CD14-positive monocyte (primary cell): ENCODE measurements at places on chromosomes 11 and 22.

- peak; percentile 98 for DNase-seq
Observed at GRCh38 chr11:73982990-73983740, 522 bp upstream of the UCP2 start.

GRCh38 chr11:71086687-71087258 lies 165.6 kb downstream of the SHANK2 start:
- no peak for DNase-seq

DNA sequence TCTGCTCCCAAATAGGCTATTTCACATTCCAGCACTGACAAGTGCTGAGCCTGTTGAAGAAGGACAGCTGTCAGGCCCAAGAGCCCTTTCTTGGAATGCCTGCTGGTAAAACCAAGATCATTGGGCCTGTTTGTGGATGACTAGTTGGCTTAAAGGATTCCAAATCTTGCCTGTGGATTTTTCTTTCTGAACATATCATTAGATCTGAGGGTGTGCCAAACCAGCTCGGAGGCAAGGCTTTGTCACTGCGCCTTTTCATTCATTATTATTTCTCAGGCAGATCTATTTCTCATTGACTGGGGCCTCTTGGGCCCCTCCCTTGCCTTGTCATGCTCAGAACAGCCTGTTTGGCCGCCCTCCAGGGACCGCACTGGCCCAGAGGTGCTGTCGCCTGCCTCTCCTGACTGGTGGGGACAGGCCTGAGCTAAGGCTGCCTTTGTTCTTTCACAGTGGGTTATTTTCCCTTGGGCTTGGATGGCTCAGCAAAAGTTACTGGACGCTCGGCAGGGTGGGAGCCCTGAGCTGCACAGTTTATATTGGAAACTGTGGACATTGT lies 222.7 kb upstream of the SESN3 start:
- DNase-seq = no peak

- no peak for DNase-seq
Observed at GRCh38 chr11:19890308-19890707, 177.7 kb downstream of the NAV2 start.

DNA sequence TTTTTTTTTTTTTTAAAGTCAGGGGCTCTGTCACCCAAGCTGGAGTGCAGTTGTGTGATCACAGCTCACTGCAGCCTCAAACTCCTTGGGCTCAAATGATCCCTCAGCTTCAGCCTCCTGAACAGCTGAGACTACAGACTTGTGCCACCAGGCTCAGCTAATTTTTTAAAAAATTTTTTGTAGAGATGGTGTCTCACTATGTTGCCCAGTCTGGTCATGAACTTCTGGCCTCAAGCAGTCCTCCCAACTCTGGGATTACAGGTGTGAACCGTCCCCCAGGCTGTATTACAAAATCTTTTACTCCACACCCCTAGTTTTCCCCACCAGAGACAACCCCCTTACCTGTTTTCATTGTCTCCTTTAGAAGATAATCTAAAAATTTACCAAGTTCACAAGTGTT lies 1.9 kb downstream of the CCDC117 start:
- no peak for DNase-seq

- no peak for DNase-seq
Observed at GRCh38 chr11:130137999-130138398, 21.6 kb upstream of the ST14 start.

- no peak for DNase-seq
Observed at GRCh38 chr11:115366826-115367225, 137.4 kb downstream of the CADM1 start.

GRCh38 chr11:113082341-113082955 lies 121.2 kb downstream of the NCAM1 start:
- no peak for DNase-seq

DNA sequence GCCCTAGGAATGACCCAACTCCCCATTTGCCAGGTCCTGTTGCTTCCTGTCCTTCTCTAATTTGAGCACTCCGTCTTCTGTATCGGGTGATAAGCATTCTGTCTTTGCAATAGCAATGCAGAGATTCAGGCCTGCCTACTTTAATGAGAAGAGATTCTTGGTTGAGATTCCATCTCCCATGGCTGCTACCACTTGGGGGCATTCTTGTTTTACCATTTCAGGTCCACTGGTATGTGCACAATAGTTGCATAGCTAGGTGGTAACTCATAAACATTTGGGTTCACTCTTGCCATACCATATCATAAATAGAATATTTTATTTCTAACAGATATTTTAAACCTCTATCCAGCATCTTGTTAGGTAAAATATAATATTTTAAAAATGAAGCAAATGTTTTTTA lies 34.4 kb upstream of the CALCB start:
- DNase-seq = no peak

DNA sequence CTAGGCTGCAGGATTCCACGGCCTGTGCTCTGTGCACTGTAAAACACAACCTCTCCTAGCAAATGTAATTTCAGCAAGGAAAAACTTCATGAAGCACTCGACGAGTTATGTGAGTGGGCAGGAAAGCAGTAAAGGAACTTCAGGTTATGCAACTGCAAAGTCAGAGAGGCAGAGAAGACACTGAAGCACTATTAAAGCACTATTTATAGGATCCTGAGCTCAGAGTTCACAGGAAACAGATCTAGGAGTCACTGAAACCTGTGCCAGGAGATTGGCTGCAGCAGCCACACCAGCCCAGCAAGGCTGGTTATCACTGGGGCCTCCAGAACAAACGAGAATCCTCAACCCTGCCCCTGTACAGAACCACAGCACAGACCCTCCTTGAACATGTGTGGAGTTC lies 2.5 kb downstream of the SMIM35 start:
- DNase-seq = peak; percentile 47

GRCh38 chr11:64744544-64745188 lies 724 bp upstream of the RASGRP2 start:
- no peak for DNase-seq

- DNase-seq = no peak
Observed at GRCh38 chr11:81449588-81450156, 1284.0 kb downstream of the FAM181B start.

GRCh38 chr11:13884158-13884799 lies 78.2 kb upstream of the SPON1 start:
- no peak for DNase-seq
